ENCODE measurements at places on chromosomes 1 and 21.
A peak's percentile ranks its signal among the peaks of the same experiment; 100 is the strongest.

DNA sequence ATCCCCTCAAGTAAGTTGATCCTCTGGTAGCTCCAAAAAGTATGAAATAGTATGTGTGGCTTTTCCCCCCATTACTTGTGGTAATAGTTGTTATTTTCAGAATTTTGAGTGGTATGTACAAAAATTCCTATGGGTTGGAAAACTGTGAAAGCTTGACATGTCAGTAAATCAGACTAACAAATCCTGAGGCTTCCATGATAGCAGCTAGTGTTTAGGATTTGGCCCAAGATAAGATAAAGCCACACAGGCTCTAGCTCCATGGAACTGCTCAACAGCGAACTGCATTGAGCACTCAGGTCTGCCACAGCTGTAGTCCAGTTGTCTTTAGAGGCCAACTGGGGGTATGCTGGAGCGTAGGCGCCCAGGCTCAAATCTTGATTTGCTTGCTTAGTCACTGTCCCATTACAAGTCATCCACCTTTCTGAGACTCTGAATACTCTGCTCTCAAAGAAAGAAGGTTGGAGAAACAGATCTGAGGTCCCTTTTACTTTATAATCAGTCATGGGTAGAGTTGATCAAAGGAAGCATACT is 28.7 kb downstream of the ATP1A1 start:
- DNase-seq: no peak

GRCh38 chr1:37486680-37487618 is 12.6 kb downstream of the ZC3H12A start:
- peak; percentile 68 for DNase-seq

DNA sequence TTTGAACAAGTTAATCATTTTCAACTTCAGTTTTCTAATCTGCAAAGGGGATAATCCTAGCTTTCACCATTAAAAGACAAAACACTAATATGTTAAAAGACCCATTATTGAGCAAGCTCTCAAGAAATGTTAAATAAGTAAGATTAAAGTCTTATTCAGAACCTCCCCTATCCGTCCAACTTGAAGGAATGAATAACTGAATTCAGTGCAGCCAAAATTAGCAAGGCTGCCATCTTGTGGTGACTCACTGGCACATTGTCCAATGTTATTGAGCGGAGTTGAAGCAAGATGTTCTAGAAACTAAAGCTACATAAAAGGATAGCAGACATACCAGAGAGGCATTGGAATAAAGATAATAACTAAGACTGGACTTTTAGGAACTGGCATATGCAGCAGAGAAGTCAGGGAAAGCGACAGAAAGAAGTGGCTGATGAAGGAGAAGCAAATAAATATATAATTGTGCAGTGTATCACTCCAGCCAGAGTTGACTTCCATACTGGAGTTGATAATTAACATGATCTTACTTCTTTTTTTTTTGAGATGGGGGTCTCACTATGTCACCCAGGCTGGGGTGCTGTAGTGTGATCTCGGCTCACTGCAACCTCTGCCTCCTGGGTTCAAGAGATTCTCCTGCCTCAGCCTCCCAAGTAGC is 8.2 kb upstream of the CAP1 start:
- no peak for DNase-seq

DNA sequence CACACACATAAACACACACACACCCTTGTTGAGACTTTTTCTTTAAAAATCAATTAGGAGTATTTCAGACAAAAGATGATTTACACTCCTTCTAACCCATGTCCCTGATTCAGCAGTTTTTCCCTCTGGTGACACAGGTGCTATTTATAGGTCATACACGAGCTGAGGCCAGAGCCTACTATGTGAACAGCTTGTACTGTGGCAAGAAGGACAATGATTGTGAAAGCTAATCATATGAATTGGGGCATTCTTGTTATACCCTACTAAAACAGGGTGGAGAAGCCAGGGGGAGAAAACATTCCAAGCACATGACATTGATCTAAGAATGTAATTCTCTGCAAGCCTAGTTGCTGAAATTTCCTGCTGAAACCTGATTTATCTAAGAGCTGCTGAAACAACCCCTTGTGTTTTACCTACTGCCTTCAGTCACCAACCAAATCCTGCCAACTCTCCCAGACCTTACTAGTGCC is 60.3 kb downstream of the XCL1 start:
- no peak for DNase-seq

DNA sequence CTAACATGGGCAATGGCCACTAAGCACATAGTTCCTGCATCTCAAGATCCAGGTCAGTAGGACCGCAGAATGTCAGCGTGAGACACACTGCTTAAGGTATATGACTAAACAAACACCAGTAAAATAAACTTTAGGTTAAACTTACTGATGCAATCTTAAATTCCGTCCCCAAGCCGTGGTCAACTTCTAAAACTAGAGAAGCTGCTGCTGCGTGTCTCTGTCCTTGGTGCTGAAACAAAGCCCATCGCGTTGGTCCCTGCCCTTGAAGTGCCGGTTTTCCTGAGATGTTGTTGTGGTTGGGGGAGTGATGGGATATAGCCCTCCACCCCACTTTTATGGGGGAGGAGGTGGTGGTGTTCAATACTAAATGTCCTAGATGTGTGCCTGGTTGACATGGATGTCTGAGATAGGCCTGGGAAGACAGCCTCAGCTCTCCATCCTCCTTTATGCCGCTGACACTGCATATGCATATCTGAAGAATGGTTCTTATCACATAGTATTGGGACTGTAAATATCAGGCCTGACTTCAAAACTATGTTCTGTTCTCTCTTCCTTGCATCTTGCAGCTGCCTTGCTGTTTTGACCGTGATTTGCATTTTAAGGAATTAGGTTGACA is 72.0 kb upstream of the KCNA3 start:
- peak; percentile 9 for DNase-seq

DNA sequence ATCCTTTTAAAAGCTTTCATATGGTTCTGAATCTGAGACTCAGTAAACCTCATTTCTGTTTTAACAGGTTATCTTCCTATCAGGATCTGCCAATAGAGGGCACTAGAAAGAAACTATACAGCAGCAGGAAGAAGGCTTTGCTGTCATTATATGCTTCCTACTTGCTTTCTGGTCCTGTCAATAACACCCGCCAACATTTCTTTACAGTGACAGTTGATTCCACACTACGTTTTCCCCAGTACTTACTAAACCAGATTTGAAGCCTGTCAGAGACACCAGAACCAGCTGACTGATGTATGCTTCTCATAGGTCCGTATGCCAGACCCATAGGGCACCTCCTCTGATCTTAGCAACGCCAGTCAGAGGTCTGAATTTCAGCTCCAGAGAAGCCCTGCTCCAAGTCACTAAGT is 341.0 kb upstream of the NEGR1 start:
- no peak for DNase-seq

DNA sequence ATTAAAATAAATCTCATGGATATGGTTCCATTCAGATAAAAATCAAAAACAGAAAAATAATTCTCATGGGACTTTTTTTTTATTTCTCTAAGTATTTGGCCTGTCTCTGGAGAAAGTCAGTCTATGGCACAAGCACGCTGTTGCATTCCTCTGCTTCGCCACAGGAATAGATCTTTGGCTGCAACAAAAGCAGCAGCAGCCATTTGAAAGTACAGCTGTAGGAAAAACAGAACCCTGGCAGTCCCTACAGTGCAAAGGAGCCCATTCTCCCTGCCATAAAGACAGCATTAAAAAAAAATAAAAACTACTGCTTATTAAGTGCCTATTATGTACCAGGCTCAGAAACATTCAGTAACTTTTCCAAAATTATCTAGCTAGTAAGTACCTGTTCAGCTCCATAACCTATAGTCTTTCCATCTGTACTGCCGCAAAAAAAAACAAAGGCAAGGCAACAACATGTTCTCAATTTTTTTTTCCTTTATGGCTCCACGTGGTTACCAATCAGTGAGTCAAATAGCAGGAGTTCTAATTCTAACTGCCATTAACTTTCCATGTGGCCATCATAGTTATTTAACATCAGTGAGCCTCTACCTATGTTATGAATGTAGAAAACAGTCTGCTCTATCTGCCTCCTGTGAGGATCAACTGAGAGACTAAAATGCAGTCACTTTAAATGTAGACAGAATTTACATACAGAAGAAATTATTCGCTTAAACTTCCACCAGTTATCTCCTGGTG is 22.7 kb downstream of the SLC35D1 start:
- no peak for DNase-seq

DNA sequence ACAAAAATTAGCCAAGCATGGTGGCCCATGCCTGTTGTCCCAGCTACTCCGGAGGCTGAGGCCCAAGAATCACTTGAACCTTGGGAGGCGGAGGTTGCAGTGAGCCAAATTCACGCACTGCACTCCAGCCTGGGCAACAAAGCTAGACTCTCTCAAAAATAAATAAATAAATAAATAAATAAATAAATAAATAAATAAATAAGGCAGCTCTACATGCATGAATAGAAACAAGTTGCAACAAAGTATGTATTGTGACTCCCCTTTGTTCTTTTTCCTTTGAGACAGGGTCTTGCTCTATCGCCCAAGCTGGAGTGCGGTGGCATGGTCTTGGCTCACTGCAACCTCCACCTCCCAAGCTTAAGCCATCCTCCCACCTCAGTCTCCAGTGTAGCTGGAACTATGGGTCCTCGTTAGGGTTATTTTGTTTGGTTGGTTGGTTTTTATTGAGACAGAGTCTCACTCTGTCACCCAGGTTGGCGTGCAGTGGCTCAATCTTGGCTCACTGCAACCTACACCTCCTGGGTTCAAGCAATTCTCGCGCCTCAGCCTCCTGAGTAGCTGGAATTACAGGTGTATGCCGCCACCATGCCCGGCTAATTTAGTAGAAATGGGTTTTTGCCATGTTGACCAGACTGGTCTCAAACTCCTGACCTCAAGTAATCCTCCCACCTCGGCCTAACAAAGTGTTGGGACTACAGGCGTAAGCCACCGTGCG is 8.0 kb downstream of the USP48 start:
- DNase-seq: no peak

DNA sequence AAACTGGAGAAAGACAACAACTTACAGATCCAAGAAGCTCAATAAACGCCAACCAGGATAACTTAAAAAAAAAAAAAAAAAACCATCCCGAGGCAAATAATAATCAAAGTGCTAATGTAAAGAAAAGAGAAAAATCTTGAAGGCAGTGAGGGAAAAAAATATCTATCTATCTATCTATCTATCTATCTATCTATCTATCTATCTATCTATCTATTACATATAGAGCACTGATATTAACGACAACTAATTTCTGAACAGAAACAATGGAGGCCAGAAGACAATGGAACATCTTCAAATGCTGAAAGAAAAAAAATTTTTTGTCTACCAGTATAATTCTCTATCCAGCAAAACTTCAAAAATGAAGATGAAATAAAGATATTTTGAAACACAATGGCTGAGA is 18.0 kb downstream of the PACC1 start:
- no peak for DNase-seq

DNA sequence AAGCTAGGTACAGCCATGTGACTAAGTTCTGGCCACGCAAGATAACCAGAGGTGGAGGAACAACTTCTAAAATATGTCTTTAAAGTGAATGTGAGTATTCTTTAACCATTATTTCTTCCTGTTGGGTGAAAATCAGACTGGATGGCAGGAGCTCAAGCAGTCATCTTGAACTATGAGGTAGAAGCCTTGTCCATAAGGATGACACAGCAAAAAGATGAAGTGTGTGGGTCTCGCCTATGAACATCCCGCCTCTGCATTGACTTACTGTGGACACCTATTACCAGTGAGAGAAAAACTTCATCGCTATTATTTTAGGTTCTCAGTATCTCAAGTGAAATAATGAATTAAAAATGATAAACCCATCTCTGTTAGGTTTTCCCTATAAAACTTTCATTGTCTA is 365.3 kb downstream of the USH2A start:
- no peak for DNase-seq

GRCh38 chr21:35920436-35920835 is 139.9 kb downstream of the SETD4 start:
- DNase-seq: no peak

DNA sequence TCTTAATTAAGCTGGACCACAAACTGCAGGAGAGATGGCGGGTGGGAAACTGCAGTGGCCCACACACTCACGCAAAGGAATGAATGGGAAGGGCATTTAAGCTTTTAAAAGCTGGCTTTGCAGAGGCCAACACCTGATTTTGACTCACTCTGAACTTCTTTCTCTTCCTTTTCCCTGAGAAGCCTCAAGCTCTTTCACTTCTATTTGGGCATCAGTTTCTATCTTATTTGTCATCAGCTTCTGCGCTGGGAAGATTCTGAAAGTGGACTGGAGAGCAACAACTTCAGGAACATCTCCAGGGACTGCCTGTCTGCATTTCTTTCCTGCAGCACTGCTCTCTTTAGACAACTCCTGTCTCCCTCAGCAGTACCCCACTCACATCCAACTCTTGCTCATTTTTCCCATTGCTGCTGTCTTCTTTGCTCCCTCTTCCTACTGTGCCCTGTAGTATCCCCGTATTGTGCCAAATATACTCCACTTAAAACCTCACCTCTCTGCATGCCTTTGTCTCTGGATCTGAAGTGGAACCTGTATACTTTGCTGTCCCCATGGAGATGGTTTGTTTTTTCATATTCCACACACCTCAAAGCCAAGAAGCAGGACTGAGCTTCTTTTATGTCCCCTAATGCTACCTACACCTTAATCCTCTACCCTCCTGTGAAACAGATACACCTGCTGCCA is 143.3 kb upstream of the JUN start:
- no peak for DNase-seq

DNA sequence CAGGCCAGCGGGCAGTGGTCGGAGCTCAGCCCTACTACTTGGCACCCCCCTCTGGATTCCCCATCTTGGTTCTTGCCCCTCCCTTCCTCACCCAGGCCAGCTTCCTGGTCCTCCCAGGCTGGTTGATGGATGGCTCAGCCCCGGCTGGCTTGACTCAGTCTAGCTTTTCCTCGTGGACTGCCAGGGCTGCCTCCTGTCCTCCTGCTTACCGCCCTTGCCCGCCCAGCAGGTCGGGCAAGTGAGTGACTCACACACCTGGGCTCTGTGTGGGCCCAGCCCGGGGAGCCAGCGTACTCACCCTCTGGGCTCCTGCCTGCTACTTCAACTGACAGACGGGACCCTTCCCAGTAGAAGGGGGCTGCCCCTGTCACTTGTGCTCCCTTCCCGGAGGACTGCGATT is 19.5 kb upstream of the ARHGEF10L start:
- no peak for DNase-seq

DNA sequence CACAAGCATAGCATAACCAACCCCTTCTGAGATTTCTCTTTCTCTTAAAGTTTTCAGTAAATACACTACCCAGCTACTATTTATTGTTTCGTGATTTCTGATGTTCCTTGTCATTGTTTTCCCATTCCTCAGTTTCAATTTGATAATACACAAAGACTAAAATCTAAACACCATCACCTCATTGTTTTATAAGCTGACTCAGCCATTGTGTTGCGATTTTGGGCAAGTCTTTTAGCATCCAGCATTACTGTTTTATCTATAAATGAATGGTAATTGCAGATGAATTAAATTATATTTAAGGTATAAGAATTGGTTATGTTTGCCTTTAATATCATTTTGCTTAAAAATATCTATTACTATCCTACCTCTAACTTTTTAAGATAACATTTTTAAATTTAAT is 1308.5 kb downstream of the PLA2G4A start:
- no peak for DNase-seq

DNA sequence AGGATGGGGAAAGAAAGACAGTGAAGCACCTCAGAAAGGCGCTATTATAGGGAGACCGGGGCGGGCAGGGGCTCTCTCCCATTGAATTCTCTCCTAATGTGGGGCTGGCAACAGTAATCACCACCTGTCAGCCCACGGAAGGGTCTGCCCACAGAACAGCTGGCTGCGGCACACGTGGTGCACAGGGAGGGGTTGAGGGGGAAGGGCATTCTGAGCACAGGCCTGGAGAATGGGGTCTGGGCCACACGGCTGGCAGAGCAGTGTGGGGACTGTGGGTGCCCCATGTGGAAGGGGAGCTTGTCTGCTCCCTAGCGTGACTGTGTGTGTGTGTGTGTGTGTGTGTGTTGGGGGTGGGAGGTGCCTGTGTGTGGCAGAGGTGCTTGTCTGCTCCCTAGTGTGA is 4.1 kb downstream of the OLFML3 start:
- no peak for DNase-seq
